Right atrium auricular region (tissue), 2 donors: ENCODE measurements at places on chromosomes 12 and 14.

GRCh38 chr12:100166232-100166631 is 23.6 kb upstream of the BLTP3B start:
- DNase-seq: peak; percentile 5

- DNase-seq: no peak
Measured at GRCh38 chr12:76920172-76921099, 41.6 kb upstream of the CSRP2 start.

GRCh38 chr12:131894313-131894860 is at the start of gene ULK1:
Gene ULK1, plus strand, starts transcription at chr12:131894622. Its CDS starts 380 bp downstream, at chr12:131895002.
- peak; percentile 92 for DNase-seq

- peak; percentile 96 for DNase-seq
Measured at GRCh38 chr12:128823916-128824839, at the start of gene SLC15A4. Gene SLC15A4, minus strand, starts transcription at chr12:128823958. Its CDS starts 15 bp downstream, at chr12:128823943.

- no peak for DNase-seq
Measured at GRCh38 chr12:119060847-119061796, 79.8 kb downstream of the SRRM4 start.

GRCh38 chr14:88825503-88825902 is 1.1 kb downstream of the TTC8 start:
- no peak for DNase-seq

- DNase-seq: no peak
Measured at GRCh38 chr14:105168496-105168978, at the start of gene JAG2. Gene JAG2, minus strand, starts transcription at chr14:105168776. Its CDS starts 356 bp downstream, at chr14:105168420.

DNA sequence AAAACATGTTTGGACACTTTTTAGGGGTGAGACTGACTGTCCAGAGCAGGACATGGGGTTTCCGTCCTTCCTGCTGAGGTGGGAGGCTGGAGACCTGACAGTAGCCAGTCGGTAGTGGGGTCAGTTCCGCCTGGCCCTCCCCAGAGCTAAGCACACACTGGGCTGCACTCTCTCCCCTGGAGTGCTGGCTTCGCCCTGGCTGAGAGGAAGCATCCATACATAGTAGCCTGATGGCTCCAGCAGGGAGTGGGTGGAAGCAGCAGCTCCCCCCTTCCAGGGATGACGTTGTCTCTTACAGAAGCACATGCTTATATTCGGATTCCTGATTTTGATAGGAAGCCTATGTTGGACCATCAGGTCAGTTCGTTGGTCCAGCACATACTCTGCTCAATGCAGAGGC is 40.4 kb downstream of the SFSWAP start:
- no peak for DNase-seq

DNA sequence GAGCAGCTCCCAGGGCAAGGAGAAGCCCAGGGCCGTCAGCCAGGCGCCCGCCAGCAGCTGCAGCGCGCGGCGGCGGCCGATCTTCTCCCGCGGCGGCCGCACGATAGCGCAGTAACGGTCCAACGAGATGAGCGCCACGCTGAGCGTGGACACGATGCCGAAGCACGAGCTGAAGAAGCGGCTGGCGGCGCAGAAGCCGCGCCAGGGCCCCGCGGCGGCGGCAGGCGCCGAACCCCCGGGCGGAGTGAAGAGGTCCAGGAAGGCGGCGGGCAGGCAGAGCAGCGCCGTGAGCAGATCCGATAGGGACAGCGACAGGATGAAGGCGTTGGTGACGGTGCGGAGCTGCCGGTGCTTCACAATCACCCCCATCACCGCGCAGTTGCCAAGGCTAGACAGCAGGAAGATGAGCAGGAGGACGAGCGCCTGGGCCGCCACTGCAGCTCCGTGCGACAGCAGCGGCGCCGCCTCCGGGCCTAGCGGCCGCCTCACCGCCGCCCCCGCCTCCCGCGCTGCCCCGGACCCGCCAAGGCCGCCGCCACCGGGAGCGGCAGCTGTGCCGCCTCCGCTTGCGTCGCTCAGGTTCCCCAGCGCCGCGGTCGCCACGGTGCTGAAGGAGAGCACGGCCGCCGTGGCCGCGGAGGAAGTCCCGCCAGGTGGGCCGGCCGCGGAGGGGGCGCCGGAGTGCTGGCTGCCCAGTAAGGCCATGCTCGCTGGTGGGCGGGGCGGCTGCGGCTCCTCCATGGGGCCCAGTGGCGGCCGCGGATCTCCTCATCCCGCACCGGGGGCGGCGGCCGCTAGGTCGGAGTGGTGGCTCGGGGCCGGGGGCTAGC is 479 bp downstream of the GPR135 start:
- DNase-seq: no peak

GRCh38 chr12:575948-576614 is 87.2 kb downstream of the NINJ2 start:
- peak; percentile 92 for DNase-seq

- DNase-seq: no peak
Measured at GRCh38 chr14:37678916-37679315, 83.5 kb downstream of the TTC6 start.

- no peak for DNase-seq
Measured at GRCh38 chr12:19575337-19576243, 136.3 kb downstream of the AEBP2 start.

- DNase-seq: peak; percentile 71
Measured at GRCh38 chr12:41932470-41932991, 212.1 kb downstream of the GXYLT1 start.

GRCh38 chr14:77542421-77543239 is 44.0 kb upstream of the ISM2 start:
- DNase-seq: no peak

DNA sequence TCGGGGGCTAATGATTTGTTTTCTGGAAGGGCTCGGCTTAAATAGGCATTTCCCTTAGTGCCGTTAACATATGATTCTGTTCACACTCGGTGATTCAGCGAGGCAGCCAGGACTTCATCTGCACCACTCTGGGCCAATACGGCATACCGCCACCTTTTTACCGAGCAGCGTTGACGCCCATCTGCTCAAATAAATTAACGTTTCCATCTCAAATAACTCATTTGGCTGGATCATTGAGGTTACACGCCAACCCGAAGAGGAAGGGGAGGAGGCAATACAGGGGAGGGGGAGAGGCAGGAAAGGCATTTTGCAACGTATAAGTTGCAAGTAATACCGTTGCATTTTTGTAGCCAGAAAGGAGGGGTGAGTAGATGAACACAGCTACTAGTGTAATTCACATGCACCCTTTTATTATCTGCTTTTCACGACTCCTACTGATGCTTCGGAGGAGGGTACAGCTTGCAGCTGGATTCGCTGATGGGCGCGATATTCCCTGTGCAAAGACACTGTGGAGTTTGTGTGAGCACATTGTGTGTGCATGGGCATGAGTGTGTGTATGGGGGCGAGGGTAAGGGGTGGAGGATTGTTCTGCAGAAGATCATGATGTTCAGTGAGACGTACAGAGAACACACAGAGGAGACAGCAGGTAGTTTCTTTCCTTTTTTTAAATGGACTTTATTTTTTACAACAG is 45.9 kb downstream of the MAP1LC3B2 start:
- DNase-seq: no peak

- DNase-seq: no peak
Measured at GRCh38 chr12:94289461-94290312, 141.3 kb downstream of the PLXNC1 start.

DNA sequence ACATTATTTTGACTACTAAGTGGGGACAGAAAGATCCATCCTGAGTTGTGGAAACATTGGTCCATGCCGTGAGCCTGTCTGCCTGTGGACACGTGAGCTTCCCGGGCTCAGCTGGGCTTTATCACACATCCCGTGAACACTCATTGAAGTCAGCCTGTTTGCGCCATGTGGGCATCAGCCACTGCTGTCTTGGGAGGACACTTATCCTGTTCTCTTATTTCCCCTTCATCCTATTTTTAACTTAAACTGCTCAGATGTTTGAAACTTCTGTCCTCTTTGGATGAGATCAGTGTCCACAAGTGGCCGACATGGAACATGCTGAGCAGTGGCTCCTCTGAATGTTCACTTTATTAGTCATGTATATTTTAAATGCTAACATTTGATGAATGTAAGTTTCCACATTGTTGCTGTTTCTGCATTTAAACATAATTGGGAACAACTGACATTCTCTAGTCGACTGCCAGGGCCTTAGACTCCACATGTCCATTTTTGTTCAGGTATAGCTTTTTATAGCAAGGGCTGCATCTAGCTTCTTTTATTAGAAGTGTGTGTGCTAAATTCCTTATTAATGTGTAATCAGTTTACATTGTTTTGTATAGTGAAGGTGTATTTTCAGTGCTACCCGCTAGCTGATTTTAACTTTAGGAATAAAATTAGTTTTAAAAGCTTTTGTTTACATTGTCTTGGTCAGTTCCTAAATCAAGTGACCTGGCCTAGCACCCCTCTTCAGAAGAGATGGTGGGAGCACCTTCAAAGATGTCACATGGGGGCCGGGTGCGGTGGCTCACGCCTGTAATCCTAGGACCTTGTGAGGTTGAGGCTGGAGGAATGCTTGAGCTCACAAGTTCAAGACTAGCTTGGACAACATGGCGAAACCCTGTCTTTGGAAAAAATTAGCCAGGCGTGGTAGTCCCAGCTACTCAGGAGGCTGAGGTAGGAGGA is 24.0 kb downstream of the RNF34 start:
- DNase-seq: no peak

DNA sequence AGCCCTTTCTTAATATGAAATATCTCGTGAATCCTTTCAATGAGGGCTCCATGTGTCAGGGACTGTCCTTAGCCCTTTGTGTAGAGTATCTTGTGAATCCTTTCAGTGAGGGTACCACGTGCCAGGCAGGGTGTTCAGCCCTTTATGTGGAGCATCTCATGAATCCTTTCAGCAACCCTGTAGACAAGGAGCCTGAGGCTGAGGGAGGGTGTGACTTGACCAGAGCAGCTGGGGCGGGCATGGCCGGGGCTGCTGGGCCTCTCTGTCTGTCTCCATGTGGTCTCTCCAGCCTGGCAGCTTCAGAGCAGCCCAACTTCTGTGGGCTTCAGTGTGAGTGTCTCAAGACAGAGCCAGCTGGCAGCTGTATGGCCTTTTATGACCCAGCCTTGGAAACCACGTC is 140.2 kb downstream of the AACS start:
- no peak for DNase-seq

DNA sequence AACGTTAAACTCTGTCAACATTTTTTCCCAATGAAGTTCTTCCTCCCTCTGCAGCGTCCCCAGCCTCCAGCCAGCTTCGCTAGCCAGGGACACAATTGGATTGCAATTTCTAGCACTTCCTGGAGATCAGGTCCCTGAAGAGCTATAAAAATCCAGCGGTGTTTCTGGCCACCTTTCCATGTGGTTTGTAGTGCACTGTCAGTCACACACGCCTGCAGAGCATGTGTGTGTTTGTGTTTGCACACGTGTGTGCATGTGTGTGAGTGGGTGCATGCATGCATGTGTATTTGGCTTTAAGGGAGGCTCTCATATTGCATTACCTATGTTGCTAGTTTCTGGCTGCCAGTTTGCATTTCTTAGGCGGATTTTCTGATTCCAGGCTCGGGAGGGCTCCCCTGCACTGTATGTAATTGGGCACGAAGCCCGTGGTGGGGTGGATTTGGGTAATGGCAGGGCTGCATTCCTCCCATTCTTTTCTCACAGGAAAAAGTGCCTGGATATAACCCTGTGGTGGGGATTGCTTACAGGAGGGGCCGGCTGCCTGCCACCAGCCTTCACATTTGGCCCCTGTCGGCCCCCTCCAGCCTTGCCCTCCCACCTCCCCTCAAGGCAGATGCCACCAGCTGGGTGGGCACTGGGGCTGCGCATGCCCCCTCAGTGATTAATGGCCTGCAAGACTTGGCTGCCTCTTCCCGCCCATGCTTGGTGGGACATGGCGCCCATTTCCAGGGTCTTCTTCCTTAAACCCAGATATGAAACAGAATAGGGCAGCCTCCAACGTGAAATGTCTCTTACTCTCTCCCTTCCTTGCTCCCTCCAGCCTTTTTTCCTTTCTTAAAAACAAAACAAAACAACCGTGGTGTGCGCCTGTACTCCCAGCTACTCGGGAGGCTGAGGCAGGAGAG is 74.0 kb downstream of the TSPAN9 start:
- DNase-seq: no peak

- DNase-seq: no peak
Measured at GRCh38 chr14:22460461-22461195, 128.4 kb downstream of the DAD1 start.

DNA sequence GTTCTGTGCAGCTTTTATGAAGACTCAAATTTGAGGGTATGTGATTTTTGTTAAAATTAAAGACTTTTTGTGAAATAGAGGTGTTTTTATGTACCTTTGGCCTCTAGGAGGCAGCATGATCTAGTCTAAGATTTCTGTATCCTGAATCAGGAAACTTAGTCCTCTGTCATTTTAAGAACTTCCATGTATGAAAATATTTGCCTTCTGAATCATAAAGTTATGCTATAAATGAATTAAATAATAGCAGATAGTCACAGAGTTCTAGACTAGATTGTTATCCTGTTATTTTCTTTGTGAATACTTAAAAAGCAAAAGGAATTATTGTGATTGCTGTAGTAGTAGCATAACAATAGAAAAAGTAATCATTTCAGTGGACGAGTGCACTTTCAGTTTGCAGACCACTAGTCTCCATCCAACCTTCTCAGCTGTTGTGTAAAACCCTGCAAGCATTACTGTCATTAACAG is 56.3 kb downstream of the FGD4 start:
- no peak for DNase-seq

- no peak for DNase-seq
Measured at GRCh38 chr12:97639702-97640101, 177.1 kb downstream of the RMST start.

- DNase-seq: no peak
Measured at GRCh38 chr14:76810953-76811400, 1.7 kb downstream of the ANGEL1 start.

DNA sequence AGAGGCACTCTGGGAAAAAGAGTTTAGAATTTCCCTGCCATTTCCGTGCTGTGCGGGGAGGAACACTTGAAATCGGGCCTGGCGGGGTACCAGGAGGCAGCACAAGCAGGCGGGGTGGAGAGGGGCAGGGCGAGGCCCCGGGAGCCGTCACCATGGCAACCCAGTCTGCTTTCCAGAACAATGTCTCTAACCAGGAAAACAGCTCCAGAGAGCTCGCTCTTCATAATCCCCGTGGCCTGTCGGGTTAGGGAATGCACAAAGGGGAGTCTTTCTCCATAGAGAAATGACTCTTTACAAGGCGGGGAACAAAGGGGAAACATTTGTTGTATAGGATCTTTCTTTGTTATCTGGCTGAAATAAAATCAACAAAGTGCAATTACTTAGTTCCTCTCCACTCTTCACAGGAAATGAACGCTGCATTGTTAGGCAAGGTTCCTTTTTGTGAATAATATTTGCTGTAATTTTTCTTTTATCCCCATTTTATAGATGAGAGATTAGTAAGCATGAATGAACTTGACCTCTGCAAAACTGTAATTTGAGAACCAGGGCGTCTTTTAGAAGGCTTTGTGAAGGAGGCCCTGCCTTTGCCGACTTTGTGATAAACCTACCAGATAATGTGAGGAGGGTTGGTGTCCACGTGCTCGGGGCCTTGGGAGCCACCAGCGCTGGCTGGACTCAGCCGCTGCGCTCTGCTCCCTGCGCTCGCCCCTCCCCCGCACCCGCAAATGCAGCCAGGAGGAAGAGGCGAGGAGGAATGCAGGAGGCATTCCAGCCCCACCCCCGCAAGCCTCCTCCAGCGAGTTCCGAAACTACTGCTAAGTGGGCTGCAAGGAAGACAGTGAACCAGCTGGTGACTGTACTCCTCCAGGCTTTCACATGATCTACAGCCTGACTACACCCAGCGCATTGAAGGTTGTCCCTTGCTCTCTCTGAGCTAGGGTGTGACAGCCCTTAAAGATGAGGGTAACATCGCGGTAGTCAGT is 105.2 kb upstream of the ATF7IP start:
- peak; percentile 97 for DNase-seq

- no peak for DNase-seq
Measured at GRCh38 chr12:19639781-19640415, 200.6 kb downstream of the AEBP2 start.
